ENCODE measurements at places on chromosomes 12 and 14.

DNA sequence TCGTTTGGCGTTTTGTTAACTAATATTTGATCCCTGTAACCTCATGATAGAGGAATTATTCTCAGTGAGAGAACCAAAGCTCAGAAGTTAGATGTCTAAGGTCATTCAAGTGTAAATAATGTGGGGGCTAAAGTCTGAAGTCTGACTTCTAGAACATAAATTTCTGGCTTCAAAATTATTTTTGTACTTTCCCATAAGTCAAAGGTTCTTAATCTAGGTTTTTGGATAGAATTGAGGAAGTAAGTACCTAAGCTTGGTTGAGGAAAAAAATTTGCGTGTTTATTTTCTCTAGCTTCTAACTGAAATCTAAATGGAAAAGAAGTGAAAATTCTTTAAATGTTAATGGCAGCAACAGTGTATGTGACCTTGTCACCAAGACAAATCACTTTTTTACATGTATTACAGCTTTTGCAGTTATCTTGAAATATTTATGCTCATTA is 2.3 kb downstream of the LARP4 start:
- no peak for DNase-seq

DNA sequence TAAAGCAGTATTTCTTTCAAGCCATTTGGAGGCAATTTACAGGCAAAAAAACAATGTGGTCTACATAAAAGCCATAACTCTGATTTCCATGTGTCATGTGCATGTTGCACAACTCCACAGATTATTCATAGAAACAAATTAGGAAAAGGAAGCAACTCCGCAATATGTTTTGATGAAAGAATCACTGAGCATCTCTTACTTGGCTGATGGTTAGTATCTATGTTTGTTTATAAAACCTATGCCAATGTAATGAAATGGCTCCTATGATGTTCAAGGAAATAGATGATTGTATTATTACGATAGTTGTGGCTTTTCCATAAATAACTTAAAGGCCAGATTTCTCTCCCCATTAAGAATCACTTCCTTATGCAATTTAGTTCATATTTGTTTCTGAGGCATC is 373.7 kb downstream of the CCDC91 start:
- DNase-seq = no peak

DNA sequence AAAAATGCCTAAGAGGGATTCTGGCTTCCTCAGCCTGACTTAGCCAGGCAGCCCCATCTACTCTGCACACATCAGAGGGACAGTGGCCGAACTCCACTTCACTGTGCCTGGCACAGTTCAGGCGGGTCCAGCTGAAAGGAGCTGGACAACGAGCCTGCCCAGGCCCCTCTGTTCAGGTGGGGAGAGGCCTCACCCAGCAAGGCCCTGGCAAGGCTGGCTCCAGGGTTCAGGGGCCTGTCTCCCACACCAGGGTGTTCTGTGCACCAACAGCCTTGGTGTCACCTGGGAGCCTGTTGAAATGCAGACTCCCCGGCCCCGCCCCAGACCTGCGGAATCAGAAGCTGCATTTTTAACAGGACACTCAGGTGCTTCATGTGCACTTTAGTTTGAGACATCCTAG is 9.8 kb downstream of the FAM181A start:
- DNase-seq = no peak

DNA sequence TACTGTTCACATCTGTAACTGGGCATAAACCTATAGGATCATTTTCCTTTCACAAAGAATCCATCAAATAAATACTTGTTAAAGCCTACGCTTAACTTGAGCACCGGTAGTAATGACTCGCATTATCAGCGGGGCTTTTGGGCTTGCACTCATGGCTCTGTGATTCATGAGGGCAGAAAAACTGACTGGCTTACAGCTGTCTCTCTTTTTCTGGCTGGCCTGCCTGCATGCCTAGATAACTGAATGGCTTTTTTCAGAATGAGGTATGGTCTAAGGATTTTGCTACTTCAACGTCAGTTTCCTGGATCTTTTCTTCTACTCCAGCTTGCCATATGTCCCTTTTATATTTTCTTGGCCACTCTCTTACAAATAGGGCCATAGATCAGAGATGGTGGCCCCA is 531.1 kb downstream of the NRXN3 start:
- no peak for DNase-seq

- no peak for DNase-seq
Observed at GRCh38 chr12:121288158-121288845, 8.2 kb downstream of the CAMKK2 start.

DNA sequence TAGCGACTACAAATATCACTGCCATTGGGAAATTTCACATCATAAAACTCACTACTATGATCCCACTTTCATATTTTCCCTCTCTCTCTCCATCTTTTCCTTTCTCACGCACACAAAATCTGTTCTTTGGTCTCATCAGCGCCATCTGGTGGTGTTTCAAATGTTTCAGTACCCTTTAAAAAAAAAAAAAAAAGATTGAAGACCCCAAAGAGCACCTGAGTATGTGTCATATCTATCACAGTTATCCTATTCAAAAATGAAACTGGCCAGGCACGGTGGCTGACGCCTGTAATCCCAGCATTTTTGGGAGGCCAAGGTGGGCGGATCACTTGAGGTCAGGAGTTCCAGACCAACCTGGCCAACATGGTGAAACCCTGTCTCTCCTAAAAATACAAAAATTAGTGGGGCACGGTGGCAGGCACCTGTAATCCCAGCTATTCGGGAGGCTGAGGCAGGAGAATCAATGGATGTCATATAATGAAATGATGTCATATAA is 72.4 kb downstream of the TTC9 start:
- peak; percentile 12 for DNase-seq

GRCh38 chr12:25293653-25294052 is 42.9 kb upstream of the KRAS start:
- no peak for DNase-seq

DNA sequence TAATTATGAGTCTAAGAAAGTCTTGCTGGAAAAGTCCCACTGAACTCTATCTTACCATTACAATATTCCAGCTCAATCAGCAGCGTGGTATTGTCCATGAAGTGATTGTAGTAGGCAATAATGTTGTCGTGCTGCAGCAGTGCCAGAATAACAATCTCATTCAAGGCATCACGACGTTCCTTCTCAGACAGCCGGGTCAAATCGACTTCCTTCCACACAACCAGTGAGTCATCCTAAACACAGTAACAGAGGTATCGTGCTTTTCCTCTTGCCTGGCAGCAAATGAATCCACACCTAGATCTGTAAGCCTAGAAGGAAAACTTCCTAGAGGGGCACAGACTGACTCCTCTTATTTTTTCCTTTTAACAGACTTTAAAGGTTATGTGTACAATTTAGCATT is 2.9 kb downstream of the NEK9 start:
- no peak for DNase-seq

DNA sequence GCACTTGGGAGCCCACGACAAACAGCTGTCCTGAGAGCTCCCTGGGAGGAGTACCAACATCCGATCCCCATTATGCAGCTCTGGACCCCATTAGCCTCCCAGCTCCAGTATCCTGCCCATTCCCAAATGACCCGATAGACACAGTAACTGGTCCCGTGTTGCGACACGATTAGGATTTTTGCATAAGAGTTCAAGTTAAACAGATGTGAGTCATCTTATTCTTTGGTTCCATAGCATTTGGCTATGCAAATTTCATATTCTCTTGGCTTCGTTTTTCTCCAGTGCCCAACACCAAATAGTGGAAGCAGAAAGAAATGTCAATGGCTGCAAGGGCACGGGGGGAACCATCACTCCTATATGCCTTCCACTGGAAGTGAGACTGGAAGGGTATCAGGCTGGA is 43.0 kb upstream of the LRRC10 start:
- DNase-seq = no peak

DNA sequence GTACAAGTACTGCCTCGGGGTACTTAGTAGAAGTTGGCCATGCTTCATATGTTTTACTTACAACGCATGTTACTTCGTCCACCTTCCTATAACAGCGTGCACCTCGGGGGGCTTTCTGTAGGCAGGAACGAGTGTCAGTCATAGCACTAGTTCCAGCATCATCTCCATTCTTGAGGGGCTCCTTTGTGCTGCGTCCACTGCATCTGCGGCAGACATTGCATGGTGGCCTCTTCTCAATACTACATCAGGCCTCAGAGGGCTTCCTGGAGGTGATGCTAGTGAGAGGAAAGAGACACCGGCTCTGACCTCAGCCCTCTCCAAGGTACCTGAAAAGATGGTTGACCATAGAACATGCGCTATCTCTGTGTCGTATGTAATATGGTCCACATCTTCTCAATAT is 121.2 kb upstream of the RTL1 start:
- DNase-seq = no peak

DNA sequence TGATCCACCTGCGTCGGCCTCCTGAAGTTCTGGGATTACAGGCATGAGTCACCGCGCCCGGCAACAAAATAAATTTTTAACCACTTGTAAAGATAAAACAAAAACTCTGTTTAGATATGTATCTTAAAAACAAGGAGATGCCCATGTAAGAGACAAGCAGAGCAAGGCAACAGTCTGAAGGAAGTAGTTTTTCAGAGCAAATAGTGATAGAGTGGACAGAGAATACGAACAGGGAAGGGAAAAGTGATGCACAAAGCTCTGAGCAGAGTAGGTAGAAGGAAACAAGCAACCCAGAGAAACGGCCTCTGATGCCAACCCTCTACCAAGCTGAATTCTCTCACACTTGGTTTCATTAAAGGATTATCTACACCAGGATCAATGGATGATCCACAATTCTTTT is 24.8 kb upstream of the CDKL1 start:
- no peak for DNase-seq

DNA sequence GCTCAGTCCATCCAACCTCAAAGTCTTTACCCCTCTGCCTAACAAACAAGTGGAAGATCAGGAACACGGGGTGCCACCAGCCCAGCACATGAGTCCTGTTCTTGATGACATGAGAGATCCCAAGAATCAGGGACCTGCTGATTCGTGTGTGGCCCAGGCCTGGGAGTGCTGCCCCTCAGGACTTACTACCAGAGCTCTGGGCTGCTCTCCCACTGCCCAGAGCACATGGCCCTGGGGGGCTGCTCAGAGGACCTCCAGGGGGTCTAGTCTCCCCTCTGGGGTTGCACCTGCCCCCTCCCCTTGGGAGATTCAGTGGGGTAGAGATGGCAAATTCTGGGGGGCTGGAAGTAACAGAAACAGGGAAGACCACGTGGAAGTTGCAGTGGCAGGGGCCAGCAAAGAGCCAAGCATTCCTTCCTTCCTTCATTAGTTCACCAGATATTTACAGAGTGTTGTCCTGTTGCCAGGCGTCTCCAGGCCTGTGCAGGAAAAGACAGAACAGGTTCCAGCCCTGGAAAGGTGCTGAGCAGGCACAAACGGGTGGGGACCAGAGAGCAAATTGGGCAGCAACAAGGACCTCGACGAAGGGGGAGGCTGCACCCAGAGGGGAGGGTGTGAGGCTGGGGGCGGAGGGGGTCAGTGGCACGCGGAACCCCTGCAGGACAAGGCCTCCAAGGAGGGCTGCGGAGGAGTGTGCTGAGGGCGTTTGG is 45.1 kb upstream of the MEG3 start:
- no peak for DNase-seq

- no peak for DNase-seq
Observed at GRCh38 chr12:26196421-26196716, 996 bp downstream of the SSPN start.

- DNase-seq = no peak
Observed at GRCh38 chr14:75411214-75411540, 16.6 kb upstream of the JDP2 start.

DNA sequence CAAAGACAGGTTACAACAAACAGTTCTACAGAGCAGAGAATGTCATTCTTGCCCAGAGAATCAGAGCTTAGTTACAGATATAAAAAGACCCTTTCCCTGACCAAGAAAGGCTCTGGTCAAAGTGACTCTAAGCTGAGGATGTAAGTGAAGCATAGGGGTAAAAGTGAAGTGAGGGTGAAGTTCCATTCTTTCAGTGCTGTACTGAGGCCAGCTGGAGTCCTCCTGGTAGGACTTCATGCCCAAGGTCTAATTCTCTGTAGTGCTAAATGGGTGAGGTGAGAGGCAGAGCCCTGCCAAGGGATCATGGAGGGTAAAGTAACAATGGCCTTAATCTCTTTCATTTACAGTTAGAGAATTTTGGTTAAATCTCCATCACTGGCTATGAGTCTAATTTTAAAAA is 38.5 kb downstream of the DUSP16 start:
- DNase-seq = no peak

DNA sequence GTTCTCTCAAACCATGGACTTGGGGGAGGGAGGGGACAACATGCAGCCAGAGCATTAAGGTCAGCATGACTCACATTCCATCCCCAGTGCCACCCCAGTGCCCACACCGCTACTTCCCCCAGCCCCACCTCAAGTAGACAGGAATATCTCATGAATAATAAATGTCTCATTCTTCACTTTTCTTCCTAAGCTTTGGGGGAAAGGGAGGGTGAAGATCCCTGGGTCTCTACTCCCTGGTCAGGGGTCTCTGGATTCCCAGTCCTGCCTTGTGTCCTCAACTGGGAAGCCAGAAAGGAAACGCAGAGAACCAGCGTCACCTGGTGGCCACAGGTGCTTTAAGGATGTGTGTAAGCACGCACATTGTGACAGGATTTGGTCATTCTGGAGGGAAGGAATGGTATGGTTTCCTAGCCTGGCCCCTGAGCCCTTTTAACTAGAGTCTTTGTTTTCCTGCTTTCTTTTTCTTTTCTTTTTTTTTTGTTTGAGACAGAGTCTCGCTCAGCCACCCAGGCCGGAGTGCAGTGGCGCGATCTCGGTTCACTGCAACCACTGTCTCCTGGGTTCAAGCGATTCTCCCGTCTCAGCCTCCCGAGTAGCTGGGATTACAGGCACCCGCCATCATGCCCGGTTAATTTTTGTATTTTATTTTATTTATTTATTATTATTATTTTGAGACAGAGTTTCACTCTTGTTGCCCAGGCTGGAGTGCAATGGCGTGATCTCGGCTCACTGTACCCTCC is 3.4 kb downstream of the GPR84 start:
- DNase-seq = no peak

- DNase-seq = no peak
Observed at GRCh38 chr12:28563286-28563685, 373.0 kb downstream of the CCDC91 start.

- DNase-seq = peak; percentile 50
Observed at GRCh38 chr12:27604431-27604830, 80.4 kb downstream of the PPFIBP1 start.

- no peak for DNase-seq
Observed at GRCh38 chr12:76303989-76304460, 44.2 kb downstream of the BBS10 start.

DNA sequence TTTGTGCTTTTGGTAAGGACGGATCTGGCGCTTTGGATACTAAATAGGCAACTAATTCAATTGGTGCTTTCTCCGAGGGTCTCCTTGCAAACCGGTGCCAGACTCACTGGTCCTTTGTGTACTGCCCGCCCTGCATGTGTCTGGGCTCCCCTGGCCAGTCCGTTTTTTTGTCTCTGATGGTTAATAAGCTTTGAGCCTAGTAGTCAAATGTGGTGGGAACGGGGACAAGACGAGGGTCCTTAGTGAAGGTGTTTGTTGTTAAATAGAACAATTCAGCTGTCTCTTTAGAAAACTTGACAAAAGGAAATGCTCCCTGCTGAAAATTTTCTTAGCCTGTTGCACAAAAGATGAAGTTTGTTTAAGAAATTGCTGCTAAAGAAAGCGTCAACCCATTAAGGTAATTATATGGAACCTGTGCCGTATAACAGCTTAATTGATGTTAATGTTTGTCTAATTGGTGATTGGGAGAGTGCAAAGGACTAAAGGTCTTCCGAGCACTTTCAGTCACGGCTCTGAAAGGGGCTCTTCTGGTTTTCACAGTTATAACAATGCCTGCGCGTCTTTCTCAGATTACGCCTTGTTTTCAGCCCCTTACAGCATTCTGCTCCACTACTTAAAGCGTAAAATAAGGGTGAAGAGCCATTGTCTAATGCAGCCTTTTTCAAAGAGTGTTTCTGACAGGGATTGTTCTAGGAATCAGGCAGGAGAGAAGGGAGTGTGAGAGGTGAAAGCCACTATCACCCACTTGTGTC is 537.4 kb downstream of the PRKD1 start:
- DNase-seq = no peak
